Islet precursor cell (in vitro differentiated cells): ENCODE measurements at places on chromosomes 6 and 20.

DNA sequence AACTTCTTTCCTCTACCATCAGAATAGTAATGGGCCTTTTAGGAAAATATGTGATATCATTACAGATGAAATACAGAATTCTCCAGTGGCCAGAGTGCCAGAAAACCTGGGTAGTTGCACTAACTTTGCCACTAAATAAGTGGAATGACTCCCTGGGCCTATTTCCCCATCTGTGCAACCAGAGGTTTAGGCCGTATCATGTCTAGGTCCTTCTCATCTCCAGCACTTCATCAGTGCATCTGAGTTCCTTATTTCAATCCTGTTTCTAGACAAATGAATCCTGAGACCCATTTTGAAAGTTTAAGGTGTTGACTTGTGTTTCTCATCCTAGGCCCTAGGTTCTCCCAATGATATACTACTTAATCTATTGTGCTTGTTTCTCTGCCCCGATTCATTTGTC lies 236.2 kb downstream of the CD83 start:
- no peak for DNase-seq

DNA sequence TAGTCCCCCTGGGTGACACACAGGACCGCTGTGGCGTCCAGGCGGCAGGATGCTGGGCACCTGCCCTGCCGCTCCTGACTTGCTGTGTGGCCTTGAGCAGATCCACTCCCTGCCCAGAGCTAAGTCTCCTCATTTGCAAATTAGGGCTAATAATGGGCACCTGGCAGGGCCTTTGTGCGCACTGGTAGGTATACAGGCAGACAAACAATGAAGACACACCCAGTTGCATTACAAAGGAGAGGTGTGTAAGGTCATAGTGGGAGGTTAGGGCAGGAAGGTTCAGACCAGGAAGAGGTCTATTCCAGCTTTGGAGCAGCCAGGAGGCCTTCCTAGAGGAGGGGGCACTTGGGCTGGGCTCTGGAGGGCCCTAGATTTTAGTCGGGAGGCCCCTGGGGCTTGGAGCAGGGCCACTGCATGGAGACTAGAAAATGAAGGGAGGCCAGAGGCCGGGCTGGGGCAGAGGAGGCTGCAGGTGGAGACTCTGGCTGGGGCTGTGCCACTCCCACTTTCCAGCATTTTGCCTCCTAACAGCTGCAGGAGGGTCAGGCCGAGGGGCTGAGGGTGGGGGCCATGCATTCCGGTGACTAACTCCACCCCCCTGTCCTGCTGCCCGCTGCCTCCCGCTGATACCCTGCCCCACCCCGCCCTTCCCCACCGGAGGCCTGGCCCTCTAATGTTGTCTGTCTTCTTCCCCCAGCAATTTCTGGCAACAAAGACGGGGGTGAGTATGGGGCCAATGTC lies 28.5 kb downstream of the MYH7B start:
- DNase-seq, result no peak

DNA sequence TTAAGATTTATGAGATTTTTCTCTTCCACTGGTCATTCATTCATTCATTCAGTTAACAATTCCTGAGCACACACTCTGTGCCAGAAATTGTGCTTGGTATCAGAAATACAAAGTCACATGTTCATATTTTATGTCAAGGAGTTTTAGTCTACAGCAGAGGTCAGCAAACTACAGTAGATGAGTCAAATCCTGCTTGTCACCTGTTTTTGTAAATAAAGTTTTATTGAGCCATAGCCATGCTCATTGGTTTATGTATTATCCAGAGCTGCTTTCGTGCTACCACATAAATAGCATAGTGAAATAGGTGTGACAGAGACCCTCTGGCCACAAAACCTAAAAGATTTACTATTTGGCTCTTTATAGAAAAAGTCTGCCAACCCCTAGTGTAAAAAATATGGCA lies 46.8 kb downstream of the THEMIS start:
- DNase-seq, result no peak

- DNase-seq, result no peak
These were observed 669.6 kb upstream of the NRSN1 start for GRCh38 chr6:23456396-23456795.

GRCh38 chr6:38234141-38234540 lies 405.6 kb downstream of the BTBD9 start:
- DNase-seq, result no peak

- DNase-seq, result no peak
These were observed 318.6 kb upstream of the PTCHD4 start for GRCh38 chr6:48429610-48430009.

- no peak for DNase-seq
These were observed 8.6 kb downstream of the FHL5 start for GRCh38 chr6:96571551-96571950.

- DNase-seq, result no peak
These were observed 106.3 kb upstream of the RIPOR2 start for GRCh38 chr6:25042036-25042521.

DNA sequence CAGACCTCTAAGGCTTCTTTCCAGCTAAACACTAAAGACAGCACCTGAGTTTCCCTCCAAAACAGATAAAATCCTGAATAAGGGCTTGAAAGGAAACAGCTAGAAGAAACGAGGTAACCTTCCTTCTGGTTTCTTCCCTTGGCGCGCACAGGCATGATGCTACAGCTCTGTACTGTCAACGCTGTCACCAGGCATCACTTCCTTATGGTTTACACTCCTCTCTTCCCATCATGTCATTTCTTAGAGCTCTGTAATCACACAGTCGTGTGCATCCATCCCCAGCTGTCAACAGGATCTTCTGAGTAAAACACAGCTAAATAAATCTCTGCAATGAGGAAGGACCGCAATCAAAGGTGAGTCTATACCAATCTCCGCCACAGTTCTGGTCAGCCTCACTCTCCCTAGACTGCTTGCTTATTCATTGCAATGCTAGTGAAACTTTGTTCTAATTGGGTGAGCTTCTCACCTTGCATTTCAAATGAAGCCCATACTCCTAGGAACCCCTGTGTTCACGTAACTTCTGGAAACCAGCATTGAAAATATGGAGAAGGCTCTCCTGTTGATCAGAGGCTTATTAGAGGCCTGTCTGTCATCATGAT lies 162.6 kb upstream of the DTNBP1 start:
- DNase-seq, result no peak

DNA sequence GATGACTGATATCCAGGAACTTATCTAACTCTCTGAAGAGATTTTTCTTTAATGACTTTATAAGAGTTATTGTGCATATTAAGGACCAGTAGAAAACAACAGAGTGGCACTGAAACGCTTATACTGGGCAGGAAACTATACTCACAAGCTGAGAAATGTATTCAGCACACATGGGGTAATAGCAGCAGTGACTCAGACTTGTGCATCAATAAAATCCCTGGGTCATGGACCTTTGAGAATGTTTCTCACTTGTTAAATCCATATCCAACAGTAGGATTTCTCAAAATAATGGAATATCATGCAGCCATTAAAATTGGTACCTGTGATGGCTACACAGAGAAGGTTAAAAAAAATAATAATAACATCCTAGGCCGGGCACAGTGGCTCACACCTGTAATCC lies 219.5 kb downstream of the BTBD9 start:
- no peak for DNase-seq

GRCh38 chr6:147758303-147758702 lies 249.8 kb downstream of the SAMD5 start:
- DNase-seq, result no peak

GRCh38 chr20:12166053-12166717 lies 248.5 kb downstream of the BTBD3 start:
- DNase-seq, result no peak

- peak; percentile 60 for DNase-seq
These were observed 18.7 kb downstream of the IL20RA start for GRCh38 chr6:137025786-137026730.

DNA sequence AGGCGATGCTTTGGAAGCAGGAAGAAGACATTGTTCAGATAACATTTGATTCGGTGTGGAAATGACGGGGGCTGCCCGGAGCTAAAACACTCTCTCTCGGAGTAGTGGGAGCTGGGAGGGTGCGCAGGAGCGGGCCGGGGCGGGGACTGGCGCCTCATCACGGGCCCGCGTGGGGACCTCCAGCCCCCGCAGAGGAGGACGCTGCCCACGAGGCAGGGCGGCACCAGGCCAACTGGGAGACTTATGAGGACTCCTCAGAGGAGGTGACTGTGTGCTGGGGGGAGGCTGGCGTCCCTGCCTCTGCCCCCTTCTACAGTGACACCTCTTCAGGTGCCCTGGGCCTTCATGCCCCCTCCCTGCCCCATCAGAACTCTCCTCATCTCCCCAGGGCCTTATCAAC lies 15.2 kb downstream of the DDO start:
- no peak for DNase-seq

DNA sequence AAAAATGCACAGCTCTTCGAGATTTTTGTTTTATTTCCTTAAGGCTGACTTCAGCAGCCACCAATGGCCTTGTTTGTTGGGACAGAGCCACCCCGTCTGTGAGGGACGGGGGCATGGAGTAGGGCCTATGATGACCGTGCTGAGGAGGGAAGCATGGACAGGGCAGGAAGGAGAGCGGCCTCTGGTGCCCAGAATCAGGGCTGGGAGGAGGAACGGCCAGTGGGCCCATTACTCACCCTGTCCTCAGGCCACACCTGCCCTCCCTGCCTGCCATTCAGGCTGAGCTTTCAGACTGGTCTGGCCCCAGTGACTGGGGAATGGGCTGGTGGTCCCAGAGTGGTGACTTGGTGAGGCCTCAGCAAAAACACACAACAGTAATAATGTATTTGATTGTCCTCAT lies 104.4 kb downstream of the SMOC2 start:
- no peak for DNase-seq

DNA sequence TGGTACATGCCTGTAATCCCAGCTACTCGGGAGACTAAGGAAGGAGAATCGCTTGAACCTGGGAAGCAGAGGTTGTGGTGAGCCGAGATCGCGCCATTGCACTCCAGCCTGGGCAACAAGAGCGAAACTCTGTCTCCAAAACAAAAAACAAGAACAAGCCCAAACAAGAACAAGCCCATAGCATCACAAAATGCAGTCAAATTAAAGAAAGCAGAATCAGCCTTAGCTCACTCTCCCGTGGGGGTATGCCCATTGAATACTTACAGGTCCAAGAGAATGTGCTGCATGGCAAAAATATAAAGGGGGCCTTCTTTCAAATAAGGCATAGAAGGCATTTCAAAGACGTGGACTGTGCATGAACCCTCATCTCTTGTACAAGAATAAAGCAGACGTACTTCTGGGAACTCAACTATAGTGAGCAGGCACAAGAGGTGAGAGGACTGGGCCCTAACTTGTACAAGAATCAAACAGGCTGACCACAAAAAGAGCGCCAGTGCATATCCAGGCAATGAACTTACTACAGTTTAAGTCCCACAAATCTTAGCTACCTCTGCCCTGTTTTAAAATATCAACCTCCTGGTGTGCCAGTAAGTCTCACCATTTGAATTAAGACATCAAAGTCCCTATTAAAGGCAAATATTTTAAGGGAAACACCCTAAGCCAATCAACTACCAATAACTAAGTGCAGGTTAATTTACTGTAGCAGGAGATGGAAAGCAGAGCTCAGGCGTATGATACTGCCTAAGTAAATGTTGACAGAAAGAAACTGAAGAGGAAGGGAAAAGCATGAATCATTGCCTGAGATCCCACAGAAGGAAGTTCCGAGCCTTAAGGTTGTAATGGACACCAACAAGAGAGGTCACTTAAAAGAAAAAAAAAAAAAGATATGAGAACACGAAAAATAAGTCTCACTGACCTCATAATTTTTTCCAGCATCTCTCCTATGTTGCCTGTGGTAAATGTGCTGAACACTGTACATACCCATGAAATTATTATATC lies 37.4 kb downstream of the TOMM6 start:
- no peak for DNase-seq

- peak; percentile 84 for DNase-seq
These were observed 38.4 kb downstream of the ZMYND8 start for GRCh38 chr20:47318027-47318585.

DNA sequence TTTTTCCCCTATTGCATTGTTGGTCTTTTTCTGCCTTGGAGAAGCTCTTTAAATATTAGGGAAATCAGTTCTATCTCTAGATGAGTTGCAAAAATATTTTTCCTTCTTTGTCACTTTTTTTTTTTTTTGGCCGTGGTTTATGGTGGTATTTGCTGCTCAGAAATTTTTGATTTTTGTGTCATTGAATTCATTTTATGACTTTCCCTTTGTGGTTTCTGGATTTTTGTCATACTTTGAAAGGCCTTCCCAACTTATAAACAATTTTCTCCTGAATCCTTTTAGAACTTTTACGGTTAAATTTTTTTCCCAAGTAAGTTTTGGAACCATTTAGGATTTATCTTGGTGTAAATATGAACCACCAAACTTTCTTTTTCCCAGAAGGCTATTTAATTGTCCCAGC lies 145.6 kb downstream of the GJA10 start:
- DNase-seq, result no peak

DNA sequence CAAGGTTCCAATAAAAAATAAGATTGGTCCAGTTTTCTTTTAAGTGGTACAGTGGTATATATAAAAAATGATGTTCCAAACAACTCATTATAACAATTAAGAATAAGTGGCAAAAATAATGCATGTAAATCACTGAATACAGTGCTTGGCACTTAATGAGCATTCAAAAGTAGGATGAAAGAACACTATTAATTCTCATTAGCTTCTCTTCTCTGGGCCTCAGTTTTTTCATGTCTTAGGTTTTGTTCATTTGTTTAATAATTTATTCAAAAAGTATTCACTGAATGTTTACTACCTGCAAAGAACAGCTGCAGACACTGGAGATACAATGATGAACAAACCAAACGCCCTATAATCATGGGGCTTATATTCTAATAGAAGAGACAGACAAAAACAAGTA lies 21.1 kb downstream of the BCL2L1 start:
- DNase-seq, result no peak

DNA sequence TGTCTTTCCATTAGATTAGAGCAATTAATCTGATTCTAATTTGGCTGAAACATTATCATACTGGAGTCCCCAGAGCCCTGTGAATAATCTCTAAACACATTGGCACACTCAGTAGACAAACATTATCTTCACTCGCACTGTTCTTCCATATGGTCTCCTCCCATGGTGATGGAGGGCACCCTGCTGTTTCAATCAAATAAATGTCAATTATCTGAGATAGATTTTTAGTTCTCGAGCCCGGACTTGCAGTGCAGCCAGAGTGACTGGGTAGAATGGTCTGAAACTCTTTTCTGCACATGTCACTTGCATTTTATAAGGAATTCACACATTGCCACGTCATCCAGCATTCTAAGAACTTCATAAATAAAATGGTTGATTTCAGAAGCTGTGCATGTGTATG lies 90.6 kb upstream of the MAP3K7 start:
- no peak for DNase-seq

GRCh38 chr6:25617997-25618396 lies 34.0 kb upstream of the SCGN start:
- no peak for DNase-seq

- no peak for DNase-seq
These were observed 29.1 kb upstream of the FBXL4 start for GRCh38 chr6:98976674-98977385.
